ENCODE measurements at places on chromosomes 11 and 22. TPM values are rescaled to one million over a fixed set of nuclear protein-coding genes. Genes with fewer than 3 reads are reported as not detected.

DNA sequence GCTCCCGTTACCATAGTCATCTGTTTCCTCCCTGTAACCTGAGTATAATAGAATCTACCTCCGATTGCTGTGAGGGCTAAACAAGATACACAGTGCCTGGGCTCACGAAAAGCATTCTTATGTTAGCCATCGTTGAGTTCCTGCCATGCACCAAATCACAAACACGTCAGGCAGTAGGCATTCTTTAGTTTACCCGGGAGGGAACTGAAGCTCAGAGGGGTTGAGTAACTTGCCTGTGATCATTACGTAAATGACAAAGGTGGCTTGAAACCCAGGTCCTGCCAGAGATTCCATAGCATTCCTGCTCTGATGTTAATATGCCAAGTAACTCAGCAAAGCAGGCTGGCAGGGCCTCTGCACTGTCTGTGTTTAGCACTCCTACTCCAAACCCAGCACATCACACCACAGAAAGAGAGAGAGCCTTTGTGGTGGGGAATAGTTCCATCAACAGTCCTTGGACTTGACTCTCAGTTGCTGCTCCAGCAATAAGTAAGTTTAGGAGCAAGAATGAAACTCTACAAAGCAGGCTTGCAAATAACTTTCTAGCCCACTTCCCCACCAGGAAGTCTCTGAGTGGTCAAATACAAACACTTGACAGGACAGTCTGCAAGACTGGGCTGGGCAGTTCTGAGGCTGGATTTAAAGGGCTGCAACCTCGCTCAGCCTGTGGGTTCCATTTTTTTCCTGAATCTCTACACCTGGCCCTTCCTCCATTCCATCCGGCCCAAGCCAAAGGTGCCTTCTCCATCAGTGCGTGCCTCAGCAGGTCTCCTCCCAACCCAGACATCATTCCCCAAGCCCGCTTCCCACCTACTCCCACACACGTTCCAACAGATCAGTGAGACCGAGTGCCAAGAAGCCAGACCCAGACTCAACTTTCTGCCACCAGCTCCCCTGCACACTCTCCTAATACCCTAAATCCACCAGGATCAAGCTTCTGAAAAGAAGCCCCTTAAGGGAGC, 1.1 kb downstream of the SCN2B start:
- H3K4me3 ChIP-seq = no peak overlapping the region
- H3K4me1 ChIP-seq = no peaks in the 10 kb centered on the region

The CSRP3 gene
- total RNA-seq = 0.70 TPM

- no peak overlapping the region for H3K27ac ChIP-seq
- no peak for DNase-seq
- no peaks in the 10 kb centered on the region for H3K36me3 ChIP-seq
- no peaks in the 10 kb centered on the region for H3K27me3 ChIP-seq
Observed at GRCh38 chr11:8674859-8675258, 7.6 kb downstream of the TRIM66 start.

The ACTN3 gene
- not detected for total RNA-seq

DNA sequence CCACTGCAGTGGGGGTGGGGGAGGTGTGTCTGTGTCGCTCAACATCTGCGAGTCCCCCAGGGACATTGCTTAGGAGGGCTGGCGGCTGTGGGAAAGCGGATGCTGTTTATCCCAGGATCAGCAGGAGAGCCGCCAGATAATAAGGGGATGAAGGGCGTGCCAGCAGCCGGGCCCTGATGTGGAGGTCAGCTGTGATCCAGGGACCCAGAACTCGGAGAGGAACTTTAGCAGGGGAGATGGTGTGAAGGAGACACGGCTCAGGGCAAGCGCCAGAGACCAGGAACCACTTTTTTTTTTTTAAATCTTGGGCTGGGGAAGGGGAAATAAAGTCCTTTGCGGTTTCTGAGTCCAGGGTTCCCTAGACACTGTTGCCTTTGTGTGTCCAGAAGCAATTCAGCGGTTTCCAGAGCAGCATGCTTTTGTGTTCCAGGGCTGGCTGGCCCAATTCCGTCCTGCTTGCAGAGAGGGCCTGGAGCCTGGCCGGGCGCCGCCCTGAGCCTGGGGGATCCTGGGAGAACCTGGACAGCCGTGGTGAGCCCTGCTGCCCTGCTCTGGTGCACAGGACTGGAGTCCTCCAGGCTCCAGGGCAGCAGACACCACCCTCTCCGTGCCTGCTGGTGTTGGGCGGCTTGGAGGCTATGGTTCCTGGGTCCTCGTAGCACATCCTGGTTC, at the start of gene GRAMD4:
TSS of gene GRAMD4 (plus strand) at position 557 of the 672 bp plus-strand sequence. CDS start 6,414 bp downstream, outside the sequence.
- no peaks in the 10 kb centered on the region for H3K36me3 ChIP-seq
- H3K27ac ChIP-seq = no peak within 1 kb of the TSS
- no peak within 1 kb of the TSS for H3K4me3 ChIP-seq
- peaks cover 12% of the 10 kb centered on the region for H3K4me1 ChIP-seq

The NAALADL1 gene
- not detected for total RNA-seq

DNA sequence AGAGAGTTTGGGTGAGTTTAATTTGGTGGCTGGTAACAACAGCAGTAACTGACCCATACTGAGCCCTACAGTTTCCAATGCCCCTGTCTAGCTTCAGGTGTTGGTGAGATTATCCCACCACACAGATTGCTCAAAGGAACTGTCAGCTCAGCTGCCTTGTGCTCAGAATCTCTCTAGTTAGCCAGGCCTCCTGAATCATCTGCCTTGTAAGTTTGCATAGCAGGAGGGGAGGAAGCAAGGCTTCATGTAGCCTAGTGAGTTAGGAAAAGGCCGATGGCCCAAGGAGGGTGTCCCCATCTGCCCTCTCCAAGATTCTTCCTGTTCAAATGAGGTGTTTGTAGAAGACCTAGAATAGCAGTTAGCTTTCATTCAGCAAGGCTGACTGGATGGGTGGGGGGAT, 74.3 kb downstream of the MICAL2 start:
- H3K27ac ChIP-seq = peak overlapping the region; percentile 100
- no peaks in the 10 kb centered on the region for H3K27me3 ChIP-seq
- H3K4me1 ChIP-seq = peaks cover 74% of the 10 kb centered on the region

DNA sequence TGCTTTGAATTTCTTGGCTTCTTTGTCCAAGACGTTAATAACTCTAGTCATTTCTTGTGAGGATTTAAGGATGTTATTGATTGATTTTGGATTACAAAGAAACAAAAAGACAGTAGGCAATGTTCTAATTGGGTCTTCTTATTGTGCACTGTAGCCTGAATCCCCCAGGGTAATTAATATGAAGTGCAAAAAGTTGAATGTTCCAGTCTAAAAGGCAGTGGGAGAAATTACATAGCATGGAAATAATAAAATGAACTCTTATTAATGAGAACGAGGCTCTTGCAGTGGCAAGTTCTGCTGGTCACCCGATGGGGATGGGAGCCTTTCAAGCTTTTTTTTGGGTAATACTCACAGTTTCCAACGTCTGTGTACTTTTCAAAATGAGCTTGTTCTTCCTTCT, 45.6 kb downstream of the UBASH3B start:
- H3K36me3 ChIP-seq = no peaks in the 10 kb centered on the region
- H3K4me3 ChIP-seq = no peak overlapping the region
- DNase-seq = no peak
- no peaks in the 10 kb centered on the region for H3K27me3 ChIP-seq

DNA sequence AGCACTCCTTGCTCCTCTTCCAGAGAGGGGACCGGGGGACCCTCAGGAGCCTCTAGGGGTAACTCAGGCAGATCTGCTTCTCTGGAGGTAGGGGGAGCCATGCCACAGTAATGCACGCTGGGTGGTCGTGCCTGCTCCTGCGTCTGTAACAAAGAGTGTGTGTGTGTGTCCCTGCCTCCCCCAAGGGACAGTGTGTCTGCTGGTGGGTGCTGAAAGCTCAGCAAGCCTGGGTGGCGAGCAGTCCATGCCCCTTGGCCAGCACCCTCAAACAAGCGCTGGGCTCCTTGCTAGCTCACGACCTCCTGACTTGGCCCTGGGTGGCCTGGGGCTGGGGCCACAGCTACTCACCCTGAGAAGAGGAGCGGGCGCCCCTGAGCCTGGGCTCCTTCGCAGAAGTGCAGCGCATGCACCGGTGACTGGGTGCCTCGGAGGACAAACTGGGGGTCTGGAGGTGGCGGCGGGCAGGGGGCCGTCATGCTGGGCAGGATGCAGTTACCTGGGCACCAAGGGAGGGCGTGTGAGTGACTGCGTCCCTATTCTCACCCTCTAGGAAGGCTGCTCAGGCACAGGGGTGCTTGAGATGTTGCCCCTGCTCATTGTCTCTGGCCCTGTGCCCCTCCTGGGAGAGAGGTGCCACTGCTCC, 33.7 kb downstream of the GNB1L start:
- H3K27ac ChIP-seq = no peak overlapping the region
- no peaks in the 10 kb centered on the region for H3K4me1 ChIP-seq
- H3K27me3 ChIP-seq = no peaks in the 10 kb centered on the region
- no peak for DNase-seq
- H3K36me3 ChIP-seq = no peaks in the 10 kb centered on the region

DNA sequence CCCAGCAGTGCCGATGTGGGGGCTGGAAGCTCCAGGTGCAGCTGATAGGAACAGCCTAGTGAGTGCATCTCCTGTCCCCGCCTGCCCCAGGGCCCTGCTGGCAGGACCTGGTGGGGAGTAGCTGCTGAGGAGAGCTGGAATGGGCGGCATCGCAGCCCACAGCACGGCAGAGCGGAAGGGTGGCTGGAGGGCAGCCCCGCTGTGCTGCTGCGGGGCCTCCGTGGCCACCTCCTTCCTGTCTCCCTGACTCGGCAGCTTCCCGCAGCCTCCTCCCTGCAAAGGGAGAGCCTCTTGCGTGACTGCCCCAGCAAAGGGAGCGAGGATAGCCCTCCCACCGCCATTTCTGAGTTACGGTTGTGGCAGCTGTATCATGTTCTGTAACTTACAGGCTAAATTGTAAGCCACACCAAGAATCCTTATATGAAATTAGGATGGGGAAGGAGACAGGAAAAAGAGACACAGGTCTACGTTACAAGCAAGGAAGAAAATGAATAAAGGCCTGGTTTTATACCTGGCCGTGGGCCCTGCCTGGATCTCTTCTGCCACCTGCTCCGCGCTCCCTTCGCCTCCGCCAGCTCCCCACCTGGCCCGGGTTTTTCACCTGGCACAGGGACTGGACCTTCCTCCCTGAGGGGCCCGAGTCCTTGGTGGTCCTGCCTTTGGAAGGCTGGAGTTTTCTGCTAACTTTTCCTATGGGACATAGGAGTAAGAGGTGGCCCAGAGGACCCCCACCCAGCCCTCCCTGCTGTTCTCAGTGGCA, 10.0 kb downstream of the TPCN2 start:
- no peak overlapping the region for H3K4me3 ChIP-seq
- no peaks in the 10 kb centered on the region for H3K4me1 ChIP-seq
- no peak overlapping the region for H3K27ac ChIP-seq
- DNase-seq = no peak
- H3K36me3 ChIP-seq = no peaks in the 10 kb centered on the region
- H3K27me3 ChIP-seq = no peaks in the 10 kb centered on the region

GRCh38 chr11:88188251-88188931, 13.1 kb upstream of the RAB38 start:
- H3K36me3 ChIP-seq = no peaks in the 10 kb centered on the region
- no peaks in the 10 kb centered on the region for H3K4me1 ChIP-seq
- peak; percentile 29 for DNase-seq
- H3K27ac ChIP-seq = no peak overlapping the region
- no peaks in the 10 kb centered on the region for H3K27me3 ChIP-seq
- H3K4me3 ChIP-seq = no peak overlapping the region

The OR8B2 gene
- total RNA-seq = not detected

The MN1 gene
- total RNA-seq = 98.6 TPM

The NPAS4 gene
- total RNA-seq = 0.50 TPM

GRCh38 chr11:123653483-123653826, 969 bp downstream of the SCN3B start:
- H3K36me3 ChIP-seq = no peaks in the 10 kb centered on the region
- peak overlapping the region; percentile 69 for H3K4me3 ChIP-seq
- H3K4me1 ChIP-seq = peaks cover 6% of the 10 kb centered on the region
- H3K27me3 ChIP-seq = peaks cover 20% of the 10 kb centered on the region

DNA sequence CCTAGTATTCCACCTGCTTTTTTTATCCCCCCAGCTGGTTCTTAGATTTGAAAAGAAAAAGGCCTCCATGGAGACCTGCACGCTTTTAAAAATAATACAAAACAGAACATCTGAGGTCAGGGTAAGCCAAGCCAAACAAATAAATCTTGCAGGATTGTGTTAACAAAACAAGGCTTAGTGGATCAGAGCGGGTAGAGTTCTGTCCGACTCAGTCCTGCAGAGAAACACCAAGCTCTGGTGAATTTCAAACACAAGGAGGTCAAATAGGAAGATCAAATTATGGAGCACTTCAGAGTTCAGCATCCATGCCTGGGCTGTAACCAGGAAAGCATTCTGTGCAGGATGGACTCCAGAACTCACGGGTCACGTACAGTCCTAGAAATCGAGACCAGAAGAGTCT, 86.9 kb downstream of the SYN3 start:
- DNase-seq = no peak
- H3K27me3 ChIP-seq = peaks cover 3% of the 10 kb centered on the region
- H3K27ac ChIP-seq = no peak overlapping the region
- H3K4me1 ChIP-seq = no peaks in the 10 kb centered on the region
- no peaks in the 10 kb centered on the region for H3K36me3 ChIP-seq
- no peak overlapping the region for H3K4me3 ChIP-seq

GRCh38 chr22:26901198-26901816, 243.9 kb downstream of the MIAT start:
- peaks cover 8% of the 10 kb centered on the region for H3K4me1 ChIP-seq
- H3K27me3 ChIP-seq = no peaks in the 10 kb centered on the region
- H3K27ac ChIP-seq = no peak overlapping the region
- no peaks in the 10 kb centered on the region for H3K36me3 ChIP-seq
- no peak overlapping the region for H3K4me3 ChIP-seq

- H3K4me3 ChIP-seq = no peak overlapping the region
- peak overlapping the region; percentile 97 for H3K27ac ChIP-seq
- peak; percentile 92 for DNase-seq
- H3K4me1 ChIP-seq = peaks cover 53% of the 10 kb centered on the region
- H3K27me3 ChIP-seq = no peaks in the 10 kb centered on the region
- H3K36me3 ChIP-seq = peaks cover 85% of the 10 kb centered on the region
Observed at GRCh38 chr11:12235947-12236743, 125.8 kb downstream of the MICAL2 start.

DNA sequence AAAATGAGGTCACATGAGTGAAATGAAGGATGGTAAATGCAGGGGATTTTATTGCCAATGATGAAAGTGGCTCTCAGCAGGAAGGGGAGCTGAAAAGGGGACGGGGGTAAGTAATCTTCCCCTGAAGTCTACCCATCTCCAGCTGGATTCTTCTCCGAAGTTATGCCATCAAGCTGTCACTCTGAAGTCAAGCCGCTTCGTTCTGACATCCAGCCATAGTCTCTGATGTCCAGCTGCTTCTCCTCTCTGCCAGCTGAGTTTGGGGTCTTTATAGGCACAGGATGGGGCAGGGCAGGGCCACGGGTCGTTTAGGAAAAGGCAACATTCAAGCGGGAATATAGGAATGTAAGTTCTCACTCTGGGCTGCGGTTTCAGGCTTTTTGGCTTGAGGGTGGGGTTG, 181.9 kb upstream of the ANO3 start:
- H3K36me3 ChIP-seq = no peaks in the 10 kb centered on the region
- no peaks in the 10 kb centered on the region for H3K27me3 ChIP-seq
- no peaks in the 10 kb centered on the region for H3K4me1 ChIP-seq
- no peak overlapping the region for H3K4me3 ChIP-seq
- DNase-seq = no peak
